ENCODE measurements at places on chromosomes 11 and 22.

- DNase-seq = peak; percentile 46
These were observed 9.7 kb upstream of the RCN1 start for GRCh38 chr11:32081129-32081641.

- peak; percentile 94 for DNase-seq
These were observed 106.8 kb downstream of the ABTB2 start for GRCh38 chr11:34250732-34251588.

GRCh38 chr22:19942157-19943081 is 801 bp upstream of the TXNRD2 start:
- peak; percentile 59 for DNase-seq

- no peak for DNase-seq
These were observed 40.1 kb upstream of the PPARA start for GRCh38 chr22:46110215-46110614.

- DNase-seq = no peak
These were observed 1.3 kb downstream of the ACR start for GRCh38 chr22:50739279-50739691.

DNA sequence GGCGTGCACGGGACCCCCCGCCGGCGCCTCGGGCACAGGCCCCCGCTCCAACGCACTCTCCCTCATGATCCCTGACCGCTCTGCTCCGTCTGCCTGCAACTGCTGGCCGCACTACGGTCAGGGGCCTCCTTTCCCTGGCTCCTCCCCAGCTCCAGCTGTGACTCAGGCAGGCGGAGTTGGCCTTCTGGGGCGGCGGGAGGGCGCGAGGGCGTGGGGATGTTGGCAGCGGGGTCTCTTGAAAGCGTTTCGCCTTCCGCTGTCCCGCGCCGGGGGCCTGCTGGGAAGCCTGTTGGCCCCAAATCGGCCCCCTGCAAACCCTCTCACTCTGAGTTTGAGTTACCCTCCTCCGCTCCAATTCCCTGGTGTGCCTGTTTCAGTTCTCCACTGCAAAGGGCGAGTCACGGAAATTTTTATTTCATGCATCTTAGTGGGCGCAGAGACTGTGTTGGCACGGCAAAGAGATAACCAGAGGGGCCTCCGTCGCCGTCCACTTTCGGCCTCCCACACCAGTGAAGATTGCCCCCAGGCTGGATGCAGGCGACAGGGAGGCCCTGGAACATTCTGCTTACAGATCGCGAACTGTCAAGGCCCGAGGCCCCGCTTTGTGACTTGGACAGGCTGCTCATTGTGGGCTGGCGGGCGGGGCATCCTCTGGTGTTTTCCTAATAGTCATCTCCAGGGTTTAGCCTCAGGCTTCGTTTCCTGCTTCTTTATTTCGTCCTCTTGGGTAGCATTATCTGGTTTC is at the start of gene CAVIN3:
CAVIN3 (minus strand) TSS at position 91 of the 745 bp plus-strand sequence; CDS start at position 66, 25 bp downstream.
- DNase-seq = peak; percentile 67

- no peak for DNase-seq
These were observed 42.5 kb downstream of the DGCR2 start for GRCh38 chr22:19079691-19080090.

GRCh38 chr11:115718106-115718505 is 213.9 kb upstream of the CADM1 start:
- no peak for DNase-seq

GRCh38 chr11:66864172-66864901 is 7.5 kb downstream of the LRFN4 start:
- DNase-seq = no peak

- no peak for DNase-seq
These were observed 17.3 kb upstream of the CSTF3 start for GRCh38 chr11:33178443-33179180.

All from A673 (cell line).